ENCODE measurements at places on chromosomes 6 and 20.

GRCh38 chr6:117267766-117268534, 2.6 kb downstream of the VGLL2 start:
- DNase-seq: no peak

GRCh38 chr6:16819752-16820151, 58.5 kb upstream of the ATXN1 start:
- DNase-seq: no peak

GRCh38 chr6:83221889-83222479, 28.8 kb downstream of the RWDD2A start:
- no peak for DNase-seq

GRCh38 chr6:49550492-49551077, at the start of gene C6orf141:
Gene C6orf141, plus strand, starts transcription at chr6:49550668. Its CDS starts 125 bp downstream, at chr6:49550793.
- no peak for DNase-seq

DNA sequence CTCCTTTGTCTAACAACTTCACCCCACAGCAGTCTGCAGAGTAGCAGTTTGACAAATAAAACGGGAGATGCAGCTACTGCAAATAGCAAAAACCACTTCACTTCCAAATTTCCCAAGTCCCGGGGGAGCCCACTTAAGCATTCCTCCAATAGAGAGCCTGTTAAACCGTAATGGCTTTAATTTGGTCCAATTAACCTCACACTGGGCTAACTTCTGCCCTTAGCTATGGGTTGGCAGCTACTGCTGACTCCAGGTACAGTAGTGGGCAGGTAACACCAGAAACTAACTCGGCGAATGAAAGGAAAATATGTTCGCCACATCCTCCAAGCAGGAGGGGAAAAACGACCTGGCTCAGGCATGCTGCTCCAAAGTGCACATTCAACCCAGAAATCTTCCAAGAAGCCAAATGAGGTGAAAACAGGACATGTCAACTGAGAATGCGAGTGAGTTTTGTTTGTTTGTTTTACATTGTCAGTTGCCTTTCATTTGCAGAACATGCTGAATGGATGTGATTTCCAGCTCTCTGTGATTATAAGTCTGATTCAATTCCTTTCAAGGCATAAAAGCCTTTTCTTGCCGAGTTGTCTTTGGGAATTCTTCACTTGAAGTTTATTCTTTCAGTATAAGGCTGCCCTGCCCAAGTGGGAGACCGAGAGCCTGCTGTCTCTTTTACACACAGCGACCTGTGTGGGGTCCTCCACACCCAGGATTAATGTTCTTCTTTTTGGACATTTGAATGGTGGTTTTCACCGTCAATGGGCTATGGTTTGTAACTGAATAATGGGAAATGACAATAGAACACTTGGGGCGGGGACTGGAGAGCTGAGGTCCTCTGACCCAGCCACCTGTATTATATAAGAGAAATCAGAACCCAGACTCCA, 117.3 kb upstream of the ARMC2 start:
- no peak for DNase-seq

DNA sequence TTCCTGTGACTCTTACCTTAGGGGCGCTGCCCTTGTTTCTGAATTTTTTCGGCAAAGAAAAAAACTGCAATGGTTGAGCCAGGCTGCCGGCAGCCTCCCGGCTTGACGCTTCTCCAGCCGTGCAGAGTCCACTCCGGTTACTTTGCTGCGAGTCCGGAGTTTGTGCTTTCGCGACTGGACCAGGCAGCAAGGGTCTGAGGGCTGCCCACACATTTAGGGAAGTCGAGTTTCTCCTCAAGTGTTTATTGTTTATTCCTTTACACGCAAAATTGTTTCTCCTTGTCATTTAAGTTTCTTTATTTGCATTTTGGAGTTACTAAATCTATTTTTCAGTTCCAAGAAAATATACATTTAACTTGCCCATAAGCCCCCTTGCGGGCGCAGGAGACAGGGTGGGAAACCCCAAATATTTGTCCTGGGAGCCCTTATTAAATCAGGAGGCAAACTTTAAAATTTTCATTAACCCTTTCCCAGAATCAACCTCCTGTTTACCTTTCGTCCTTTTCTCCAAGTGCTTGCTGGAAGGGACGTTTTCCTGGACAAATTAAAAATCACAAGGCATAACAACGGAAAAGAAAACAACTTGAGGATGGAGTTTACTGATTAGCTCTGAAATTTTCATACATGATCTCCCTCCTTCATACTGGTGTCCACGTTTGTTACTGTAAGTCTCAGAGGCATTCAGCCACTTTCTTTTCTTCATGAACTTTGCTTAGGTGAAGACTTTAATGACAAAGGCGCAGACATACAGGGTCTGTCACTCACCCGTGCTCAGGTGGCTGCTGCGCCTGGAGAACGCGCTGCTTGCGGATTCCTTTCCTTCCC, 1.7 kb upstream of the PDE10A start:
- DNase-seq: no peak

- DNase-seq: peak; percentile 50
Measured at GRCh38 chr20:23441850-23442313, 2.4 kb downstream of the CSTL1 start.

DNA sequence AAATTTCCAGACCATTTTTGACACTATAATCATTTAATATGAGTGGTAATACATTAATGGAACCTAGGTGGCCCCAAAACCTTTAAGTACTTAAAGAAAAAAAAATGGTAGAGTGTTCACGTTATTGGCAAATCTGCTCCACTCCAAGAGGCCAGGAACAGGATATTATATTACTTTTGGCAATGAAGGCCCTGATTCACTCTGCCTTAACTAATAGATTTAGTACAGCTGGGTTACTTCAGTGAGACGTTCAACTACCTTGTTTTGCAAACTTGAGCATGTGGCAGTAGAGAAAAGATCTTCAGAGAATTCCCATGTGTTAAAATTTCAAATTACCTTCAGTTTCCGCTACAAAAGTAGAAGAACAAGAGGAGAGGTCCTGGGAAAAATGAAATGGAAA, 12.8 kb downstream of the ADNP start:
- DNase-seq: no peak

- no peak for DNase-seq
Measured at GRCh38 chr6:46327779-46328178, 157.0 kb upstream of the ENPP5 start.

- DNase-seq: no peak
Measured at GRCh38 chr6:163094881-163095280, 319.6 kb upstream of the QKI start.

DNA sequence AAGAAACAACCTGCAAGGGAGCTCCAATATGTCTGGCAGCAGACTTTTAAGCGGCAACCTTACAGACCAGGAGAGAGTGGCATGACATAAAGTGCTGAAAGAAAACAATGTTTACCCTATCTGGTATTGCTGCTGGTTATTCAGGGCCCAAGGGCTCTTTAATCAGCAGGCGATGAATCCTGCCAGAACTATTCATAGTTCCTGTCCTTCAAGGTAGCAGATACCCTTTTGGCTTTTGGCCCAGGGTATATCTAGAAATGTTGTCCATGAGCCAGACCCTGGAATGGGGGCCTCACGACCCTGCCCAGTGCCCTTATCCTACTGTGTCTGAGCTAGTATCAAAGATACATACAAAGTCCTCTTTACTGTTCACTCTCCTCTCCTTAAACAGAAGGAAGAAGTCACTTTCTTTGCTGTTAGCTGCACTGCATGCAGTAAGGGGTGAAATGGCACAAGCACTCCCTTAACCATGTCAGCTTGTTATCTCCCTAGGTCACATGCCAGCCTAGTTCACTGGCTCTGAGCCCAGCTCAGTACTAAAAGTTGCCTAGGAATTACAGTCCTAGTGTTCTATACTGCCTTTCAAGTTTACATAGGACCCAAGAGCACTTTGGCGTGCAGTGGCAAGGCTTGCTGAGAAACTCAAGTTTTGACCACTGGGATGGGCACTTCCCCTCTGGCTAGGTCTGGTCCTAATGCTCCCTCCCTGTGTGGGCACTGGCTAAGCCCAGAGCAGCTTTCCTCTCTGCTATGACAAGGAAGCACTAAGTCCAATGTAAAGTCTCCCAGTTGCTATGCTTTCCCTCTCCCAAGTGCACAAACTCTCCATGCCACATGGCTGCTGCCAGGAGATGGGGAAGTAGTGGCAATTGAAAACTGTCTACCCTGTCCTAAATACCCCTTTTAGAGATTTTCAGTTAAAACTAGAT, 122.0 kb downstream of the HTR1B start:
- DNase-seq: no peak

DNA sequence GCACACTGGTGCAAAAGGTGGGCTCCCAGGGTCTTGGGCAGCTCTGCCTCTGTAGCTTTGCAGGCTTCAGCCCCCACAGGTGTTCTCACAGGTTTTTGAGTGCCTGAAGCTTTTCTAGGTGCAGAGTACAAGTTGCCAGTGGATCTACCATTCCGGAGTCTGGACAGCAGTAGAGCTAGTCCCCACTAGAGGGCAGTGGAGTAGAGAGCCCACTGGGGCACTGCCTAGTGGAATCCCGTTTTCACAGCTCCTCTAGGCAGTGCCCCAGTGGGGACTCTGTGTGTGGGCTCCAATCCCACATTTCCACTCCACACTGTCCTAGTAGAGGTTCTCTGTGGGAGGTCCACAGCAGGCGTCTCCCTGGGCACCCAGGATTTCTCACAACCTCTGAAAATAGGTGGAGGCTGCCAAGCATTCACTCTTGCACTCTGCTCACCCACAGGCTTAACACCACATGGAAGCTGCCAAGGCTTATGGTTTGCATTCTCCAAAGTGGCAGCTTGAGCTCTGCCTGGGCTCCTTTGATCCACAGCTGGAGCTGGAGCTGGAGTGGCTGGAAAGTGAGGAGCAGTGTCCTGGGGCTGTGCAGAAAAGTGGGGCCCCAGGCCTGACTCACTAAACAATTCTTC, 86.3 kb upstream of the PROKR2 start:
- DNase-seq: no peak

GRCh38 chr6:37727996-37728395, 30.3 kb upstream of the MDGA1 start:
- DNase-seq: no peak

GRCh38 chr6:1191141-1191630, 120.7 kb upstream of the FOXQ1 start:
- DNase-seq: no peak

DNA sequence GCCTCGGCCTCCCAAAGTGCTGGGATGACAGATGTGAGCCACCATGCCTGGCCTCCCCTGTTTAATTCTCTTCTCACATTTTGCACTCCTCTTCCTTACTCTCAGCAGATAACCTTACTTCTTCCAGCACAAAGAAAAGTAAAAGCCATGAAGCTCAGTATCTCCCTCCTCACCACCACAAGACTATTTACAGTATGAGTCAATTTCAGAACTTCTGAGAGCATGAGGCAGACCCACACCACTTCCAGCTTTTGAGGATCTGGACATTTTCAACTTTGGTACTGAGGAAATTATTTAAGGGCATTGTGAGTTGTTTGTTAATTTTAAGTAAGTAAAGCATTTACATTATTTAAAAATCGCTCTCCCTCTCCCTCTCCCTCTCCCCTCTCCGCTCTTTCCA, 8.0 kb upstream of the SNX3 start:
- no peak for DNase-seq

DNA sequence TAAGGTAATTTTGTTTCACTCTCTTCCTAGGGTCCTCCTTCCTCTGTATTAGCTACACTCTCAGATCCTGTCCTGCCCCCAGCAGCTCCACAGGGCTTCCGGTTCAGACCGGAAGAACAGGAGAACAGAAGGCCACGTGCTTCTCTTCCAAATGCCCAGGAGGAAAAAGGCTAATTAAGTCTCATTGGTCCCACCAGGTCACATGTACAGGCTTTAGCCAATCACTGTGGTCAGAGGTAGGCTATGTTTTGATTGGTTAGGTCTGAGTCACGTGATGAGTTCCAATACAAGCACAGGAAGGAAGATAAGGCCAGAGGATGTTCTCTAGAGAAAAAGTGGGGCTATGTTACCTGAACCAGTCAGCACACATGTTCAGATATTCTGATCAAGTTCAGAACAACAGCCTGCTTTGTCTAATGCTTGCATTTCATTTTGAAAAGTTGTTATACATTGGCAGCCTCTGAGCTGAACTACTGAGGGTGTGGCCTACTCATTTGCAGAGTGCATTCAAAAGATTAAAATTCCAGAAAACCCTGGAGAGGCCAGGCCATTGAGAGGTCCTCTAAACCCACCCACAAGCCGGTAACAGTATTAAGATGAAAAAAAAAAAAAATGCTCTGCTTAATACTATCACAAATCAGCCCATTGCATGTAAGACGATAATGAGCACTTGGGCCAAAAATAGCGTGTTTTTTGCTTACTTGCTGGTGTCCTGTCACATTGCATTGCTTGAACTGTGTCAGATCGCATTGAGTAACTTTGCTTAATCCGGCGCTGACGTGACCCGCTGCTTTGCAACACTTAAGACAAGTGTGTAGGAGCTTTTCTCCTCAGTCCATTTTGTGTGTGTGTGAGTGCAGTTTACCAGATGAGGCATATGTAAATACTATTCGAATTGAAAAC, 170.3 kb downstream of the TSHZ2 start:
- no peak for DNase-seq

DNA sequence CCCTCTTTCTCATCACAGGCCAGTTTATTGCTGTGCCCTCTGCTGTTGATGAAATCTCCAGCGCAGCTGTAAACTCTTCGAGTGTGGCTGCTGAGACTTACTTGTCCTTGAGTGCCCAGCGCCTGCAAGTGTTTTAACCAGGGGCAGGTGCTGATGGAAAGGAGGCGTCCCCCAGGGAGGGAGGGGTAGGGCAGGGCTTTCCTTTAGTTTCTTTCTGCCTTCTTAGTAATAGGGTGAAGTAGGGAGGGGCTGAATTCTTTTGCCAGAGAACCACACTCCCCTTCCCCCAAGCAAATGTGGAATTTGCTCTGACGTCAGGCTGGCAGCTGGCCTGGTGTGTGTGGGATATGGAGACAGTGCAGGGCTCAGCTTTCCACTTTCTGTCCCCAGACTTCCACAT, 61.2 kb downstream of the IGF2R start:
- no peak for DNase-seq

GRCh38 chr20:10729785-10730184, 56.0 kb upstream of the JAG1 start:
- no peak for DNase-seq

DNA sequence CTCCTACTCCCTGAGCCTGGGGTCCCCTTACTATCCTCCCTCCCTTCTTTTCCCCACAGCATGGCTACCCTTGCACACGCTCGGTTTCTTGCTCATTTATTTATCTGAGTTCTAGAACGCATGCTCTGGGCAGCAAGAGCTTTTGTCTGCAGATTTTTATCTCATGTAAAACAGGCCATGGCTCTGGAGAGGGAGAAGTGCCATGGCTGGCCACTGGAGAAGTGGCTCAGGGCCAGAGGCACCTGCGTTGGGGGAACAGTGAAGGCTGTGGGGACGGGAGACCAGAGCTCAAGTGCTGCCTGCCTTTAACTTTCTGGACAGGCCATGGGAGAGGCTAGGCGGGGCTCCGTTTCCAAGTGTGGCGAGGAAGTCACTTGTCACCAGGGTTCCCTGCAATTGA, 177.7 kb upstream of the SULF2 start:
- DNase-seq: no peak

GRCh38 chr6:33761922-33762629, 15.4 kb upstream of the IP6K3 start:
- peak; percentile 32 for DNase-seq

GRCh38 chr6:105591053-105591452, 188.2 kb upstream of the PREP start:
- DNase-seq: no peak

- no peak for DNase-seq
Measured at GRCh38 chr20:23753194-23753548, 2.4 kb upstream of the CST1 start.
